ENCODE measurements at places on chromosomes 3 and 15. TPM values are rescaled to one million over a fixed set of nuclear protein-coding genes. Genes with fewer than 3 reads are reported as not detected.

The CHRD gene
- total RNA-seq, result 14.1 TPM

The MRAS gene
- total RNA-seq, result 28.7 TPM

The TLE3 gene
- 13.6 TPM for total RNA-seq

The UCN2 gene
- total RNA-seq, result not detected

The AGBL1 gene
- total RNA-seq, result 31.3 TPM

The RBM5 gene
- total RNA-seq, result 179 TPM

The CASR gene
- not detected for total RNA-seq

The MESP1 gene
- total RNA-seq, result 0.52 TPM

The ZNF501 gene
- total RNA-seq, result 5.2 TPM

The ATXN7 gene
- 8.4 TPM for total RNA-seq

The GOLGA6L10 gene
- 0.52 TPM for total RNA-seq

The RBP2 gene
- total RNA-seq, result not detected

The IL17RB gene
- total RNA-seq, result 1.6 TPM

The HAUS2 gene
- 9.4 TPM for total RNA-seq

The HESX1 gene
- not detected for total RNA-seq

The CLDN16 gene
- under 0.01 TPM for total RNA-seq

The GLDN gene
- 3.7 TPM for total RNA-seq

The SLC2A2 gene
- total RNA-seq, result not detected

The CYP8B1 gene
- not detected for total RNA-seq

The APOD gene
- 20.4 TPM for total RNA-seq

The ESYT3 gene
- 14.1 TPM for total RNA-seq

The SLC27A2 gene
- total RNA-seq, result under 0.01 TPM

The C3orf49 gene
- total RNA-seq, result not detected

The POTEB2 gene
- not detected for total RNA-seq

The SPTSSB gene
- total RNA-seq, result 0.52 TPM

The TMIE gene
- total RNA-seq, result 1.0 TPM

The STRA6 gene
- 1.0 TPM for total RNA-seq

The ACOX2 gene
- 14.6 TPM for total RNA-seq
